CD4-positive, alpha-beta T cell treated with Interleukin-4 for 1 hour (primary cell): ENCODE measurements at places on chromosomes 5 and 9.

DNA sequence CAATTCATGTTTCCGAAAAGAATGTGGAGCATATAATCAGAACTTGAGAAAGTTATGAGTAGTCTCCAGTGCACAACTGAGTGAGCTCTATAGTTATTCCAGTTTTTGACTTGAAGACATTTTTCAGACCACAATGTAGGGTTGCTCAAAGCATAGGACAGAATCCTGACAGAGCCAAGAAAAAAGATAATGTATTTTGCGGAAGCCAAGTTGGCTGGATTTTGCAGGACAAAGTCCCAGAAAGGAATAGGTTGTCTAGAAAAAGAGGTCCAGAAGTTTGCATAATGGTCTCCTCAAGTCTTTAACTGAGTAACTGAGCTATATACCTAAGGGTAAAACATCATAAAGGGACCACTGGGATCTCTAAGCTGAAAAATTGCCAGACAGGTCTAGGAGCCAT lies 1028.0 kb downstream of the TAF11L14 start:
- DNase-seq, result no peak

- DNase-seq, result no peak
Measured at GRCh38 chr9:76691517-76692313, 72.5 kb upstream of the PCA3 start.

DNA sequence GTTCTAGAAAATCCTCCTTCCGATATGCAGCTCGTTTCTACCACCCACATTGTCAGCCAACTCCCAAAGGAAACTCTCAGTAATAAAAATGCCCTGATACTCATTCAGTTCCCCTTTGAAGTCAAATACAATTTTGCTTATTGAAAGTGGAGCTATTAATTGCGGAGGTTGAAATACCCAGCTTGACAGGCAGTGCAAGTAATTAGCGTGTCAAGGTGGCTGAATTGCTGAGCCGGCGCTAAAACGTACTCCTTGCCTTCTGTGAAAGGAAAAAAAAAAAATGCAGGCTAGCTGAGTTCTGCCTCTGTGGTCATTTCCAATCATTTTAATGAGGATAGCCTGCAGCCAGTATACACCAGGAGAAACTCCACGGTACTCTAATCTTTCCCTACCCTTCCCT lies 165.5 kb downstream of the RORB start:
- DNase-seq, result no peak

DNA sequence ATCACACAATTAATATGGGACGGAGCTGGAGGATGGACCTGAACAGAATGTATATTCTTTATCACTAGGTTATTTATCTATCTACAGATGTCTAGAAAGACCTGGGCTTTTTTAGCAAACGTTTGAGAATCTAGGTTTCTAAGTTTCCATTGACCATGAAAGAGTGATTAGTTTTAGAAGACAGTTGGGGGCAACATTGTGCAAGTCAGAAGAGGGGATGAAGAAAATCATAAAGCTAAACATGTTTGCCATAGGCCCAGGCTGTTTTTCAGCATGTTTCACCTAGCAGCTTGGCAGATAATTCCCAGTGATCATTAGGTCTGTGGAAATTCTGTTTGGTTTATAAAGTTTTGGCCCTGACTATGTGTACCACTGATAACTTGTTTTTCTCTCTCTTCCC lies 44.1 kb upstream of the CDKN2B start:
- DNase-seq, result no peak

DNA sequence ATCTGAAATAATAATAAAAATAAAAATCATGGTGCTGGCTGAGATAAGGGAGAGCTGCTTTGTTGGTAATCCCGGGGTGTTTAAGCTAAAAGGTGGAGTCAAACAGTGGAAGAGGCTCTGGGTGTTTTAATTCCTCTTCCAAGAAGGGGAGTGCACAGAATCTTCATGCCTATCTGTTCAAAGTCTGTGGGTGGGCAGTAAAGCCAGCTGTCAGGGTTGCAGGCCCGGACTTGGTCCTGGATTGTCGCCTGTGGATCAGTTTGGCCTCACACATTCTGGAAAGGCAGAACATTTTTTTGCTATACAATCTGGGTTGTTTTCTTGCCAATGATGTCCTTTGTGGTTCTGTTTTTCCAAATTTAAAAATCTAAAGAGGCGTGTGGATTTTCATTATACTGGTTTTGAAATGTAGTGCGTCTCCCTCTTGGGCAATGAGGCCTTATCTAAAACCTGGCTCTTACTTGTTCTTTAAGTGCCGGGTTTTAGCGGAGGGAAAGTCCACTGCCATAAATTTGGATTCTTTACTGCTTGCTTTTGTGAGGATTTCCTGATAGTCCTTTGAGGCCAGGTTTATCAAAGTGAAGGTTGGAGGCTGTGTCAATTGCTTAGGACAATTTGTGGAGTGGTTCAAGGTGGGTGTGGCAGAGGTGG lies 5.8 kb downstream of the ANKDD1B start:
- no peak for DNase-seq

GRCh38 chr5:171965745-171966144 lies 40.7 kb downstream of the FBXW11 start:
- DNase-seq, result peak; percentile 34

- no peak for DNase-seq
Measured at GRCh38 chr5:157867751-157868387, 8.9 kb upstream of the CLINT1 start.

DNA sequence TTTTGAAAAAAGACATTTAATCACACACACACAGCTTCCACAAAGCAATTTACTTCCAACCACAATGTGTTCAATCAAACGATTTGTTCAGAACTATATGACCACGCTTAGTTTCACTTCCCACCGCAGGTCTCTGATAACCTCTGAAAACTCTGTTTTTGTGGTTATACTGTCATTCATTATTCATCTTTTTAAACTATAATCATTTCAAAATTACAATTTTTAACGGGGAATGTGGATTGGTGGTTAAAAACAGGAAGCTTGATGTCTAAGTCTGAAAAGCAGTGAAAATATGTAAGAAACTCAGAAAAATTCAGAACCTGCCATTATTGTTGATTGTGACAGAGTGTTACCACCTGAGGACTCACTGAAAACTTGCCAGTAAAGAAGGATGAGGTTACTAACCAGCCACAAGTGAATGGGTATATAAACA lies 12.7 kb upstream of the TMEM174 start:
- no peak for DNase-seq

GRCh38 chr9:34546834-34547827 lies 24.3 kb upstream of the ENHO start:
- peak; percentile 43 for DNase-seq

DNA sequence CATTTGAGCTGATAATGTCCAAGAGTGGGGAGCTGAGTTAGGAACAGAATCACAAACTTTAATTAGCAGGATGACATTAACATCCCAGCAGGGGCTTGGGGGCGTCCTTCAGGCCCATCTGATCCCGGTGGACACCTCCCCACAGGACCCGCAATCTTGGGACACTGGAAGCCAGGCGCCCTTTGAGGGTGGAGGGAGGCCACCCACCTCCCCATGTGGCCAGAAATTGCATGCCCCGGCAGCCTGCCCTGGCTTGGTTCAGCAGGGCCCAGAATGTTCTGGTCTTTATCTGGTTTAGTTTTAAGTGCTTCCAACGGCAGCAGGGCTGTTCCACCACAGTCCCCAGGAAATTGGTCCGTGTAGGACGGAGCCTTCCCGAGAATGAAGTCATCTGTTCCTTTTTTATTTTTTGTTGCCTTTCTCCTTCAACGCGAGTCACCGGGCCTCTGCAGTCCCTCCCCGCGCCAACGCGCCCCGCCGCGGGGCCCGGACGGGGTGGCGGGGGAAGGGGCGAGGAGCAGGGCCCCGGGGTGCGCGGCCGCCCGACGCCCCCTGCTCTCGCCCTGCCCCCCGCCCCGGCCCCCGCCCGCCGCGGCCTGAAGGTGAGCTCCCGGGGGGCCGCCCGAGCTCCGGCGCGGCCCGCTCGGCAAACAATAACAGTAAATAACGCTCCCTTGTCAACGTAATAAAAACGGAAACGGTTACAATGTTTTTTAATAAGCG lies 207.9 kb downstream of the C9orf50 start:
- no peak for DNase-seq

DNA sequence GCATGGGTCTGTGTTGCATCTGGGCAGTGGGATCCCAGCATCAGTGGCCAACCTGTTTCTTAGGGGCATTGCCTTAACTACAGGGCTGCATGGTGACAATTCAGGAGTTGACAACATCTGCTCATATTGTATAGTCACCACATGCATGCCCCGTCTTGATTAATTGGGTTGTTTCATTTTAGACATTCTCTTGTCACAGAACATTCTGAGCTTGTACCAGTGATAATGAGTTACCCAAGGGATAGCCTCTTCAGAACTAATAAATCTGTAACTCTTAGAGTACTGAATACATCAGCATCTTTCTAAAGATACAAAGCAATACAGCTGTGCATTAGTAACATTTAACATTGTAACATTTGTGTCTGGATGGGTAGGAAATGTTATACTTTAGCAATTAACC lies 426.5 kb upstream of the CD180 start:
- no peak for DNase-seq

GRCh38 chr9:133354766-133355165 lies 1.5 kb downstream of the SURF1 start:
- DNase-seq, result no peak

DNA sequence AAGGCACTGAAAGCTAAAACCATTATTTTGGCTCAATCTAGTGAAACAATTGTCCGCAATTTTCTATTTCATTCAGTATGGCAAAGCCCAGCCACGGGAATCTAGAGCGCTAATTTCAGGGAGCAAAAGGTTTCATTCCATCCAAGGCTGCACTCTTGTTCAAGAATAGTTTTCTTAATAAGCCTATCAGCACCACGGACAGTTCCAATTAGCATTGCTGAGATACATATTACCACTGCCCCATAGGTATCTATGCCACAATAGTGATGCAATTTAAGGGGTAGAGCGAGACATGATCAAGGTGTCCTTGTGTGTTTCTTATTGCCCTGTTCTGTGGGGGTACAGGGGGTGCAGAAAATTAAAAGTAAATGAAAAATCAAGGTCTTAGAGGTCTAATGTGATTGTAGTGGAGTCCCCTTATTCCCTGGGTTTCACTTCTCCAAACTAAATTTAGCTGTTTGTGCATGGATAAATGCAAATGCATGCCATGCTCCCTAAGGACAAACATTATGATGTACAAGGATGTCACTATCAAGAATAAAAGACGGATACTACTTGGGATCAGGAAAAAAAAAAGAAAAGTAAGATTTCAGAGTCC lies 45.5 kb downstream of the SPOCK1 start:
- DNase-seq, result no peak

- no peak for DNase-seq
Measured at GRCh38 chr5:77994943-77995342, 218.8 kb upstream of the TBCA start.

DNA sequence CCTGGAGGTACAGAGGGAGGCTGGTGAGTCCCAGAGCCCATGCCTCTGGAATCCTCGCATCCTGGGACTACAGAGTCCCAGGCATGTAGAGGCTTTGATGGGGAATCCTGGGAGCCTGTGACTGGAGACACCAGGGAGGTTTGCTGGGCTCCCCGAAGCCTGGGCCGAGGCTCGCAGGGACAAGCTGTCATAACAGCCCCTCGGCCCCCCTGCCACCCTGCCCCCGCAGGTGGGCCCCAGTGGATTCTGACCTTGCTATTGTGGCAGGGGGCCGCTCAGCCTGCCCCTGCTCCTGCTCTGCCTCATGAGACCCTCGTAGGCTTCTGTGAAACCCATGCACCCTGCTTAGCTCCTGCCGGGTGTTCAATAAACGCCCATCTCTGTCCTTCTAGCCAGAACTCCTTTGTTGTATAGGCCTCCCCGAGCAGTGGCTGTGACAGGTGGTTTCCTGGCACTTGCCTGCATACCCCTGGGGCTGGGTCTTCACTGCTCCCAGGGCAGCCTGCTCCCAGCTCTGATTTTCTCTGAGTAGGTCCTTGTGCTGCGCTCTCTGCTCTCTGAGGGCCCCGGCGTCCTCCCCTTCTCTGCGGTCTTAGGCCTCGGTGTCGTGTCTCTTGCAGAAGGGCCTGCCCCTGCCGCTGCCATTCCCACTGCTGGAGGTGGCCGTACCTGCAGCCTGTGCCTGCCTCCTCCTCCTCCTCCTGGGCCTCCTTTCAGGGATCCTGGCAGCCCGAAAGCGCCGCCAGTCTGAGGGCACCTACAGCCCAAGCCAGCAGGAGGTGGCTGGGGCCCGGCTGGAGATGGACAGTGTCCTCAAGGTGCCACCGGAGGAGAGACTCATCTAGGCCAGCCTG lies 20.4 kb downstream of the CRB2 start:
- DNase-seq, result no peak

GRCh38 chr5:89817841-89818240 lies 591.7 kb downstream of the CETN3 start:
- DNase-seq, result no peak

DNA sequence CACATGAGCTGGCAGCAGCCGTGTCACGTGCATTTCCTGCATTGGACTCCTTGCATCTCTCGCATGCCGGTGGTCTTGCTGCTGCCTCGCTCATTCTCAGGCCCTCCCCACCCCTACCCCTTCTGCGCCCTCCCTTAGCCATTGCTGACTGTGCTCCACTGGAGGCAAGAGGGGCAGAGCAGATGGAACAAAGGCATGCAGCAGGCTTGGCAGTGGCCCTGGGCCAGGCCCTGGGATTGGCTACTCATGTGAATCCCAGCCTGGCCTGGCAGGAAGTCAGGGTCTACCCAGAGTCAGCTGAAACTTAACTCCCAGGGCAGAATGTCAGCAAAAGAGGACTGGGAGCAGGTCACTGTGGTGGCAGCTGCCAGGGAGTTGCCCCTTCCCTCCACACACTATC lies 62.3 kb downstream of the TSTD2 start:
- DNase-seq, result no peak
